Stimulated activated CD8-positive, alpha-beta memory T cell treated with anti-CD3 and anti-CD28 coated beads, Interleukin-12 subunit alpha, Interleukin-12 subunit beta, amount 100 ng/mL, for 1 hour (primary cell): ENCODE measurements at places on chromosomes 16 and 17.

DNA sequence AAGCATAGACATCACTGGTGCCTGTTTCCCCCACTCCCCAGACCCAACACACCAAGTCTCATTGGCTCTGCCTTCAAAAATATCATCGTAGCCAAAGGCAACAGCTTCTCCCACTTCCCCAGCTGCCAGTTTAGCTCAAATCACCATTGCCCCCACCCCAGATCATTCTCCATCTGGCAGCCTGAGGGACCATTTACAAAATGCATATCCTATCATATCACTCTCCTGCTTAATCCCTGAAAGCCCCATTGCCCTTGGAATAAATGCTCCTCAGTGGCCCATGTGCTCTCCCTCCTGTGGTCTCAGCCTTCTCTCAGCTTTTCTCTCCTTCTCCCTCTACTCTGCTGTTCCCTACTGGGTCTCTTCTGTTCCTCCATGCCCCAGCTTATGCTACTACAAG, 68.3 kb downstream of the CACNG3 start:
- DNase-seq = no peak

- no peak for DNase-seq
Observed at GRCh38 chr17:44900894-44901293, 1.6 kb upstream of the EFTUD2 start.

GRCh38 chr16:53580038-53580802, 77.2 kb upstream of the AKTIP start:
- DNase-seq = no peak

GRCh38 chr16:1002399-1003166, 21.0 kb downstream of the SOX8 start:
- peak; percentile 65 for DNase-seq

- peak; percentile 15 for DNase-seq
Observed at GRCh38 chr17:51461578-51462004, 201.2 kb downstream of the UTP18 start.
